Suprapubic skin (tissue), 4 donors: ENCODE measurements at places on chromosomes 7 and 10.

DNA sequence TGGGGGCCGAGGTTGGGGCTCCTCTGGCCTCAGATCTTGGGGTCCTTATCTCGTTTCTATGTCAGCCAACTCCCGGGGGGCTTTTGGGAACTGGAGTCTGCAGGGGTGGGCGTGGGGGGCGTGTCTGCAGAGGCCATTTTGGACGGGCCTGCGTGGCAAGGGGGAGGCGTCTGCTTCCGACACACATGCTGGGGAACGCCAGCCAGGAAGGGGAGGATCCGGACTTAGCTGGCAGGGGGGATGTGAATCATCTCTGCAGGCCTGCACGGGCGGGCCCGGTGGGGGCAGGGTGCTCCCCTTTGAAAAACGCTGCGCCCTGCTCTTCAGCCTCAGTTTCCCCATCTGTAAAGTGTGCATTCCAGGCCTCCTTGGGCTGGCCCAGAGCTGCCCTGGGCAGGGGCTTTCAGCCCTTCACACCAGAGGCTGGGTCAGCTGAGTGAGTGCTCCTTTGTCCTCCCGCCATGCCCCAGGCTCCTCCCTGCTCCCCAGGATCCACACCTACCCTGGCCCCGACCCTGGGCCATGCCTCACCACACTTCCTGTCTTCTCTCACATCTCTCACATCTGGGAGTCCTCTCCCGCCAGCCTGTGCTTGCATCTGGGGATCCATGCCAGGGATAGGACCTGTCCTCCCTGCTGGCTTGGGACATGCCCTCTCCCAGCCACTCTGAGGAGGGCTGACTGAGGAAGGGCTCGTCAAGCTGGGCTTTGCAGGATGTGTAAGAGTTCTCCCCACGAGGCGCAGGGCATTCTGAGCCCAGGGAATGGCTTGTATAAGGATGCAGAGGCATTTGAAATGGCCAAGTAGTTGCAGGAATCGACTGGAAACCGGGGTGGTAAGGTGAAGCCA lies 172.6 kb upstream of the TNRC18 start:
- DNase-seq: peak; percentile 93

- DNase-seq: no peak
Observed at GRCh38 chr7:149409895-149410294, 51.0 kb downstream of the ZNF777 start.

DNA sequence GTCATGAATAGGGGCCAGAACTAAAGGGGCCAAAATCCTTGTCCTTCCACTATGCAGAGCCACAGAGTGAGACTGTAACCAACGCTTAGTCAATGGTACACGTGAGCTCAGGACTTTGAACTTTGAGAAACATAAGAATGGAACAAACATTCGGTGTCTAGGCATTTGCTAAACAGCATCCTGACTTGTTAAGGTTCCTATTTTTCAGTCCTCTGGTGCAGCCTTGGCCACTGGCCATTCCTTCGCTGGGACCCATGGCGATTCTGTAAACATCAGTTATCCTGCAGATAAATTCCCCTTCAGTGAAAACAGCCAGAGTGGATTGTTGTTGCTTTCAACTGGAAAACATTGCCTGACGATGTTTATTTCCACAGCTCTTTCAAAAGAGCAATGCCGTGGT lies 266.8 kb downstream of the SORCS1 start:
- DNase-seq: no peak

DNA sequence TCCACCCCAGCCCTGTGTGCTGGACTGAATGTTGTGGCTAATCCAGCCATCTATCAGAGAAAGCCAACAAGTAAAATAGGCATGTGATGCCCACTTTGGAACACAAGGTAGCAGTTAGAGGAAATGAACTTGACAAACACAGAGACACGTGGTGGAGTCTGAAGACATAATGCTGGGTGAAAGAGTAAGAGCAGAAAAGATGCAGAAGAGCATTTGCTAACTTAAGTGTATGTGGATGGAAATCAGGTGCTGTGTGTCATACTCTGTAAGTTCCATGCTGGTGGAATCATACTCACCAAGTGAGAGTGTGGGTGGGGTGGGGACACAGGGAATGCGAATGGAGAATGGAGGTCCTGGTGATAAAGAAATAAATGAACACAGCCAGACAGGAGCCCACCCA lies 22.8 kb downstream of the WDFY4 start:
- DNase-seq: no peak
